ENCODE measurements at places on chromosomes 13 and 19. TPM values are rescaled to one million over a fixed set of nuclear protein-coding genes. Genes with fewer than 3 reads are reported as not detected.
A peak's percentile ranks its signal among the peaks of the same experiment; 100 is the strongest.

DNA sequence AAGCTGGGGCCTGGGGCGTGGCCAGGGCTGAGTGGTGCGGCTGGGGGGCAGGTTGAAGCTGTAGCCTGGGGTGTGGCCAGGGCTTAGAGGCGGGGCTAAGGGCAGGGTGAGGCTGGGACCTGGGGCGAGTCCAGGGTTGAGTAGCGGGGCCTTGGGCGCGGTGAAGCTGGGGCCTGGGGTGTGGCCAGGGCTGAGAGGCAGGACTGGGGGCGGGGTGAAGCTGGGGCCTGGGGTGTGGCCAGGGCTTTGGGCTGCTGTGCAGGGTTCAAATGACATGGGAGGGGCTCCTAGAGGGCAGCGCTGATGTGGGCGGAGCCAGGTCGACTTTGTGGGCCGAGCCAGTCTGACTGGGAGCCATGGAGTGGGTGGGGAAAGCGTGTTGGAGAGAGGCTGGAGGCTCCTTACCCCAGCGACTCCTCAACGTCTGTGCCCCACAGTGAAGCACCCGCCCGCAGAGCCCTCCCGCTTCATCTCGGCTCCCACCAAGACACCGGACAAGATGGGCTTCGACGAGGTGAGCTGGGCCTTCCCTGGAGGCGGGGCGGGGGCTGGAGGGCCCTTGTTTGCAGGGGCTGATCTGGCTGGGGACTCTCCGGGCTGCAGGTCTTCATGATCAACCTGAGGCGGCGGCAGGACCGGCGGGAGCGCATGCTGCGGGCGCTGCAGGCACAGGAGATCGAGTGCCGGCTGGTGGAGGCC, 21.5 kb downstream of the COLGALT1 start:
- H3K4me1 ChIP-seq, result peaks cover 13% of the 10 kb centered on the region
- no peak overlapping the region for H3K27ac ChIP-seq
- DNase-seq, result no peak
- no peak overlapping the region for H3K4me3 ChIP-seq

GRCh38 chr19:4379383-4380253, 20.7 kb downstream of the SH3GL1 start:
- peaks cover 55% of the 10 kb centered on the region for H3K4me1 ChIP-seq
- peaks cover 40% of the 10 kb centered on the region for H3K36me3 ChIP-seq
- DNase-seq, result peak; percentile 87
- H3K27me3 ChIP-seq, result no peaks in the 10 kb centered on the region

GRCh38 chr13:107277911-107278310, 710.0 kb upstream of the ARGLU1 start:
- no peak for DNase-seq
- H3K4me1 ChIP-seq, result no peaks in the 10 kb centered on the region
- no peaks in the 10 kb centered on the region for H3K36me3 ChIP-seq
- H3K4me3 ChIP-seq, result no peak overlapping the region
- no peaks in the 10 kb centered on the region for H3K27me3 ChIP-seq
- peak overlapping the region; percentile 15 for H3K27ac ChIP-seq

GRCh38 chr19:56896095-56896494, 55.6 kb upstream of the PEG3 start:
- DNase-seq, result no peak
- H3K27ac ChIP-seq, result no peak overlapping the region
- no peaks in the 10 kb centered on the region for H3K4me1 ChIP-seq
- H3K36me3 ChIP-seq, result no peaks in the 10 kb centered on the region

DNA sequence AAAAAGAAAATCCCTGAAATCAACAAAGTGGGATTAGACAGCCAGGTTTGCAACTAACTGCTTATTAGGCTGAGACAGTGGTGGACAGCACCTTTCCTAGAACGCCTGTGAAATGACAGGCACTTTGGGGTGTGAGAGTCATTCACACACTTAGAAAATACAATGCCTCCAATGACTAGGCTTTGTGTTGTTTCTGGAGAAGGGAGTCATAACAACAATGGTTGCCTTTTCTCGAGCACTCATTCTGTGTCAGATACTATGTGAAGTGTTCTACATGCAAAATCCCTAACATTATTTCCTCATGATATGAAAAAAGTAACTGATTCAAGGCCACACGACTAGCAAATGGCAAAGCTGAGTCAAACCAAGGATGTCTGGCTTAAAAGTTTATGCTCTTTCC, 41.2 kb downstream of the SACS start:
- H3K4me1 ChIP-seq, result no peaks in the 10 kb centered on the region
- H3K27ac ChIP-seq, result no peak overlapping the region
- no peak overlapping the region for H3K4me3 ChIP-seq
- H3K36me3 ChIP-seq, result no peaks in the 10 kb centered on the region

DNA sequence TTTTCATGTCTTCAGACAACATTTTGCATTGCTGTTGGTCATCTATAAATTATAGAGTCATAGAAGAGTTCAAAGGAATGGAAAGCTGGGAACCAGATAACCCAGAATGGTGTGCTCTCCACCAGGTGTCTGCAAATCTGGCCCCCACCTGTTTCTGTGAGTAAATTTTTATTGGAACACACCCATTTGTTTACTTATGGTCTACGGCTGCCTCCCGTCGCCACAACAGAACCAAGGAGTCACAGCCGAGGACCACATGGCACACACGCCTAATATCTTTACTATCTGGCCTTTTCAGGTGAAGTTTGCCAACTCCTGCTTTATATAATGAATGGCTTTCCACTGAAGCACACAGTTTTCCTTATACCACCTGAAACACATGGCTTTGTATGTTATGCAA, 58.2 kb downstream of the EFNB2 start:
- no peaks in the 10 kb centered on the region for H3K4me1 ChIP-seq
- DNase-seq, result no peak
- no peaks in the 10 kb centered on the region for H3K27me3 ChIP-seq
- no peak overlapping the region for H3K4me3 ChIP-seq

GRCh38 chr19:8468761-8469373, 24.1 kb downstream of the HNRNPM start:
- no peak overlapping the region for H3K4me3 ChIP-seq
- no peak for DNase-seq
- H3K36me3 ChIP-seq, result peaks cover 98% of the 10 kb centered on the region
- peaks cover 20% of the 10 kb centered on the region for H3K4me1 ChIP-seq
- no peak overlapping the region for H3K27ac ChIP-seq
- no peaks in the 10 kb centered on the region for H3K27me3 ChIP-seq

GRCh38 chr19:4636151-4636717, 3.1 kb upstream of the TNFAIP8L1 start:
- H3K27ac ChIP-seq, result peak overlapping the region; percentile 78
- no peaks in the 10 kb centered on the region for H3K36me3 ChIP-seq
- H3K4me1 ChIP-seq, result peaks cover 65% of the 10 kb centered on the region
- H3K27me3 ChIP-seq, result no peaks in the 10 kb centered on the region
- H3K4me3 ChIP-seq, result peak overlapping the region; percentile 70

DNA sequence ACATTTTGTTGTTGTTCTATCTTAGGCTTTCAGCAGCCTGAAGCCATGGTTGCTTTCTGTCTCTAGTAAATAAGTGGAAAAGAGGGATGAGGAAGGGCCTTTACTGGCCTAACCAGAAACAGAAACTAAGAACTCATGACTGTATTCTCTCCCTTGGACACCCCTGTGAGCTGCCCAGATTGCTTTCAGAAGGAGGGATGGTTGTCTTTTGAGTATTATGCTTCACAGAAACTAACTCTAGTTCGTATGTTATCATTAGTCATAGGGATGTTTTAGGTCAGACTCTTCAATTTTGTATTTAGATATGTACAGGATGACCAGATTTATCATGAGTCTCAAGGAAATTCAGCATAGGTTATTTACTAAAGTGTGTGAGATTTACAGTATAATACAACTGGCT, 17.5 kb downstream of the BORA start:
- H3K36me3 ChIP-seq, result peaks cover 44% of the 10 kb centered on the region
- no peaks in the 10 kb centered on the region for H3K27me3 ChIP-seq

GRCh38 chr13:33645591-33646554, 172.1 kb upstream of the RFC3 start:
- H3K27me3 ChIP-seq, result no peaks in the 10 kb centered on the region
- no peak overlapping the region for H3K4me3 ChIP-seq
- H3K4me1 ChIP-seq, result peaks cover 33% of the 10 kb centered on the region
- no peaks in the 10 kb centered on the region for H3K36me3 ChIP-seq
- DNase-seq, result no peak
- H3K27ac ChIP-seq, result peak overlapping the region; percentile 78

DNA sequence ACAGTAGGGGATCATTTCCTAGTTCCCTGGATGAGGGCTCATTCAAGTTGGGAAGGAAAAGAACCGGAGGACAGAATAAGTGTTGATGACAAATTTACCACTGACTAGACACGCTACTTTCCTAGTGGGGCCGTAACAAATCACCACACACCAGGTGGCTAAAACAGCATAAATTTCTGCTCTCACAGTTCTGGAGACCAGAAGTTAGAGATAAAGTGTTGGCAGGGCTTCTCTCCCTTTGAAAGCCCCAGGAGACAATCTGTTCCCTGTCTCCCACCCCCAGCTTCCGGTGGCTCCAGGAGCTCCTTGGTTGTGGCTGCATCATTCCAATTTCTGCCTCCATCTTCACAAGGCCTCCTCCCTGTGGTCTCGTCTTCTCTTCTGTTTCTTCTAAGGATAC, 65.4 kb upstream of the ARGLU1 start:
- H3K27ac ChIP-seq, result no peak overlapping the region
- H3K36me3 ChIP-seq, result no peaks in the 10 kb centered on the region
- H3K4me3 ChIP-seq, result no peak overlapping the region
- DNase-seq, result no peak
- no peaks in the 10 kb centered on the region for H3K27me3 ChIP-seq
- H3K4me1 ChIP-seq, result no peaks in the 10 kb centered on the region

- H3K27me3 ChIP-seq, result no peaks in the 10 kb centered on the region
- H3K4me3 ChIP-seq, result no peak overlapping the region
- H3K36me3 ChIP-seq, result no peaks in the 10 kb centered on the region
- H3K27ac ChIP-seq, result no peak overlapping the region
- no peak for DNase-seq
Observed at GRCh38 chr13:40192858-40193257, 473.6 kb downstream of the FOXO1 start.

GRCh38 chr13:110470272-110471009, 91.1 kb downstream of the RAB20 start:
- no peaks in the 10 kb centered on the region for H3K27me3 ChIP-seq
- peak overlapping the region; percentile 23 for H3K27ac ChIP-seq
- no peak overlapping the region for H3K4me3 ChIP-seq
- peaks cover 31% of the 10 kb centered on the region for H3K4me1 ChIP-seq

GRCh38 chr19:10776900-10777650, 58.9 kb downstream of the TMED1 start:
- no peak overlapping the region for H3K4me3 ChIP-seq
- H3K36me3 ChIP-seq, result no peaks in the 10 kb centered on the region
- H3K27me3 ChIP-seq, result no peaks in the 10 kb centered on the region
- peak overlapping the region; percentile 70 for H3K27ac ChIP-seq
- H3K4me1 ChIP-seq, result peaks cover 22% of the 10 kb centered on the region
- no peak for DNase-seq

DNA sequence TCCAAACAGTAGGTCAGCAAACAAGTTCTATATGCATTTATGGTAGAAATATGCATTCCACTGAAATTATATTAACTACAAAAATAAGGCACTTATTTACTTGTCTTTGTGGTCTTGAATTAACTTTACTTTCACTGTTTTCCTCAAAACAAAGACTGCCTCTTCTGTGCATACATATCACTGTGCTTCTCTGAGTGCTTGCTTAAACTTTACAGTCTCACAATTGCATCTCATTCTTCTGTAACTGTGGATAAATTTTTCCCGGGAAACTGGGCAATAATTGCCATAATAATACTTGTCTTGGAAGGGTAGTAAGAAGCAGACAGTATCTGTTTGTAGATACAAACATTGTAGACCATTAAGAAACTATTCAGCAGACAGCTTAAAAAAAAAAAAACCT, 38.4 kb downstream of the EFNB2 start:
- H3K4me1 ChIP-seq, result peaks cover 41% of the 10 kb centered on the region
- H3K27ac ChIP-seq, result no peak overlapping the region
- H3K4me3 ChIP-seq, result no peak overlapping the region
- no peaks in the 10 kb centered on the region for H3K27me3 ChIP-seq
- DNase-seq, result no peak

- H3K4me3 ChIP-seq, result no peak overlapping the region
- H3K4me1 ChIP-seq, result no peaks in the 10 kb centered on the region
- no peaks in the 10 kb centered on the region for H3K36me3 ChIP-seq
Observed at GRCh38 chr19:53927739-53928138, 18.7 kb downstream of the CACNG7 start.

DNA sequence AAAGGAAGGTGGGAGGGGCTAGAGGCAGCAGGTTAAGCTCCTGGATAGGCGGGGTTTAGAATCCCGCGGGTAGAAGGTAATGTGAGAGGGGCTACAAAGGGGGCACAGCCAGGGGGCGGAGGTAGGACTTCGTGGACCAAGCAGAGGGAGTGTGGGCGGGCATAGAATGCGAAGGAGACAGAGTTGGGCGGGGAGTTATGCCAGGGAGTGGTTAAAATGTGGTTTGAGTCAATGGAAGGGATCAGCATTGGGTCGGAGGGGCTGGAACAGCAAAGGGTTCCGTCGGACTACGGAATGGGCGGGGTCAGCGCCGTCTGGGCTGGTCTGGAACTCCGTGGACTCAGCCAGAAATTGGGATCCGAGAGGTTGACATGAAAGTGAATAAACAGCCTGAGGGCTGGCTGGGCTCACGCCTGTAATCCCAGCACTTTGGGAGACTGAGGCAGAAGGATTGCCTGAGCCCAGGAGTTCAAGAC, 3.0 kb downstream of the LTBP4 start:
- peak overlapping the region; percentile 43 for H3K4me3 ChIP-seq
- no peak for DNase-seq
- H3K36me3 ChIP-seq, result no peaks in the 10 kb centered on the region
- H3K4me1 ChIP-seq, result peaks cover 88% of the 10 kb centered on the region

GRCh38 chr13:25753976-25754375, 297.8 kb downstream of the SHISA2 start:
- H3K27me3 ChIP-seq, result peaks cover 7% of the 10 kb centered on the region
- no peak overlapping the region for H3K27ac ChIP-seq
- H3K36me3 ChIP-seq, result no peaks in the 10 kb centered on the region
- no peaks in the 10 kb centered on the region for H3K4me1 ChIP-seq

GRCh38 chr13:24854311-24854710, 90.3 kb downstream of the RNF17 start:
- no peaks in the 10 kb centered on the region for H3K36me3 ChIP-seq
- no peak overlapping the region for H3K27ac ChIP-seq
- H3K4me1 ChIP-seq, result no peaks in the 10 kb centered on the region
- no peaks in the 10 kb centered on the region for H3K27me3 ChIP-seq
- H3K4me3 ChIP-seq, result no peak overlapping the region

The IRS2 gene
- polyA plus RNA-seq, result 1.4 TPM

The S1PR5 gene
- polyA plus RNA-seq, result 2.1 TPM

The TJP3 gene
- polyA plus RNA-seq, result 0.39 TPM

The IGFL1 gene
- not detected for polyA plus RNA-seq

The PLPP2 gene
- polyA plus RNA-seq, result 1.2 TPM

All from spleen (tissue), 13 donors.